ENCODE measurements at places on chromosomes 7 and 10.

DNA sequence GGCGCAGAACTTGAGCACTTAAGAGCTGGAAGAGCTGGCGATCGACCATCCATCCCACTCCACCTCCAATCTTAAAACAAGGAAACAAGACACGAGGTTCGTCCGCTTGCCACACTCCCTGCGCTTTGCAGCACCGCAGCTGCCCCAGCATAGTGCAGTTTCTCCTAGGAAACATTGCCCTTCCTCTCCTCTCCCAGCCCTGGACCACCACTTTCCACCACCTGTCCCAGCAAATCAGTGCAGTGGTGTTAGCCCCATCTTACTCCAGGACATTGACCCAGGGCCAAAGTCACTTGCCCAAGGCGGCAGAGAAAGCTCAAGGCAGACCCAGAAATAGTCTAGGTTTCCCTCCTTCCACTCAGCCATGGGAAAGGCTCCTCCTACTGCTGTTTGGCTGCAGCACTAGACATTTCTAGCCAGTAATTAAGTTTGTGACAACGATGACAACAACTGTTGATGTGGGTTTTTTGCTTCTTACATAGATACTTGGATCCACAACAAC lies 1.5 kb upstream of the PARD3 start:
- no peak for DNase-seq

GRCh38 chr10:3978174-3978573 lies 193.2 kb upstream of the KLF6 start:
- DNase-seq: no peak

DNA sequence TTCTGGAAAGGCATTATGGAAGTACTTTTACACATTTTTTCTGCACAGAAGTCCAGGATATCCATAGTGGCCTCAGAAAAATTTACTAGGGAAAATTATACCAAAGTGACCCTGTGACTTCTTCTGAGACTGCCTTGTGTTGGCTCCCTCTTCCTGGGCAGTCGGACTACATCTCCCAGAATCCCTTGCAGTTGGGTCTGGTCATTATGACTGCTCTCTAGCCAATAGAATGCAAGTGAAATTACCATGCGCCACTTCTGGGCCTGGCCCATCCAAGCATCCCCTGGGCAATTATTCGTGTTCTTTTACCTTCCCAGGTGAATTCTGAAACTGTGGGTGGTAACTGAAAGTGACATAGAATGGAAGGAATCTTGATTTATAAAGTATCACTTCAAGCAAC lies 430.9 kb downstream of the ACTR3B start:
- no peak for DNase-seq

DNA sequence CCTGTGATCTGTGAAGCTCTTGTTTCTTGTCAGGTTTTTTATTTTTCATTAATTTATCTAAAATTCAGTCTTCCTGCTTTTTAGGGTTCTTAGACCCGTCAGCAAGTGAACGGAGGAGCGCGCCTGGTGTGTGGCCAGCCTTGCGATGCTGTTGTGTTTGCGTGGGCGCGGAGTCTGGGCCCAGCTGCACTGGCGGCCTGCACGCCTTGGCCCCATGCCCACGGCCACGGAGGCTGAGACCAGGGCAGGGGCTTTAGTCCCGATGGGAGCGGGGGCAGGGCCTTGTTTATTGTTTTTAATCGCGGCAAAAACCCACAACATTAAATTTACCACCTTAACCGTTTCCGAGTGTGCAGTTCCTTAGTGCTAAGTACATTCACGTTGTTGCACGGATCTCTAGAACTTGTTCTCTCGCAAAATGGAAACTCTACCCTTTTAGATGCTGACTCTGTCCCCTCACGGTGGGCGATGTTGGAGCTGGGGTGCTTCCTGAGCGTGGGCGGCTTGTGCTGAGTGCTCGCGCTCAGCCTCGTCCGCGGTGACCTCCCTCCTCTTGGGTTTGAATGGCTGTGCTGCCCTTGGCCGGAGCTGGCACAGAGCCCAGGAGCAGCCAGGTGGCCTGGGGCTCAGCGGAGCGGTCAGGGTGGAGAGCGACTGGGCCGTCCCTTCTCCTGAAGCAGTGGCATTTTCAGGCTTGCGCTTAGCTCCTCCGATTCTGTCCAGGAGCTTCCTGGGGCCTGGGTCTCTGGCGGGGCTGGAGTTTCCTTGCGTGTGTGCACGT lies 69.1 kb downstream of the INPP5A start:
- DNase-seq: no peak

DNA sequence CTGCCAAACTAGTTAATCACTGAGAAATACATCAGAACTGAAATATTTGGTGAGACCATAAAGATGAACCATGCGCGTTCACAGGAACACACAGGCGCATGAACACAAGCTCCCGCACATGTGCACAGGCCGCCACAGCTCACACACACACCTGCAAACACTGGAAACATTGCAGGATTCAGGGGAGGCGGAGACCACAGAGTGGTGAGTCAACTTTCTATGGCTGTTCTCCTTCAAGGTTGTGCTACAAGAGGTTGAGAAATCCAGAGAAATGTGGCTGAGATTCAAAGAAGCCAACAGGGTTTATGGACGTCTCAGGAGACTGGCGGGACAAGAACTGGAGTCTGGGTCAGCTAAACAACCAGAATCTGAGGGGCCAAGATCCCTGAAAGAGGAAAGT lies 17.8 kb downstream of the ESYT2 start:
- no peak for DNase-seq

DNA sequence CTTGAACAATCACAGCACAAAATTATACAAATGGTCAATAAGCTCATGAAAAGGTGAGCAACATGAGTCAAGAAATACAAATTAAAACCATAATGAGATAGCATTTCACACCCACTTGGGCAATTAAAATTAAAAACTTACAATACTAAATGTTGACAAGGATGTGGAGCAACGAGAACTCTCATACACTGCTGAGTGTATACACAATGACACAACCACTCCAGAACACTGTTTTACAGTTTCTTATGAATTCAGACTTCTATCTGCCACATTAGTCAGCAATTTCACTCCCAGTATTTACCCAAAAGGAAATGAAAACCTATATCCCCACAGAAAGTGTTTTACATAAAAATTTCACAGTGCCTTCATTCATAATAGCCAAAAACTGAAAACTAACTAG lies 31.1 kb downstream of the GDI2 start:
- DNase-seq: no peak

DNA sequence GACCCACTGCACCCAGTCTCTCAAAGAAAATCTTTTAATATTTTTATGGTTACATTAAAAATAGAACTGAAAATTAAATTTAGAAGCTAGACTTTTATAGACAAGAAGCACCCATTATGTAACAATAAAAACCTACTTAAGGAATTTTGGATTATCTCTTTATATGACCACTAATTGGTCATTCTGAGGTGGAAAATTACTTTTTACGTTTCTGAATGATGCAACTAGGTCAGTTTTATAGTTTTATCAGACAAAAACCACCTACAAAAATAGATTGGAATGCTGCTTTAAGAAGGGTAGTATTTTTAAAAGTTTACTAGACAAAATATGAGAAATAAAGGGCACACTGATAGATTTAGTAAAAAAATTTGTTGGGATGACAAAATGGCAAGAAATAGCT lies 16.5 kb downstream of the SYPL1 start:
- peak; percentile 5 for DNase-seq

DNA sequence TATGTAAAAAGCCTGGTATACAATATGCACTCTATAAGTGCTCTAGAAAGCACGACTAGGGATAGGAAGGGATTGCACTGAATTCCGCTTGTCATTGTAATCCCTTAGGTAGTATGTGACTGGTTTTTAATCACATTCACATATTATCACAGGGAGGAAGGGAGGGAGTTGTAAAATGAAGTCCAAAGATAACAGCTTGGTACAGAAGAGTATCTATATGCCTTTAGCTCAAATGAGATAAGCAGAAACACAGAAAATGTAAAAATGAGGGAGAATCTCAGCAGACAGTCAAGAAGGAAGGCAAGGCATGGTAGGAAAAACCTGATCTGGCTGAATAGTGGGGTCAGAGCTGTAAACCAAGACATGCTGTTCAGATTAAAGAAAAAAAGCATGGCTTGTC lies 63.4 kb downstream of the ABI1 start:
- DNase-seq: no peak

Measured in GM04504 (cell line).